ENCODE measurements at places on chromosomes 11 and 22.
A peak's percentile ranks its signal among the peaks of the same experiment; 100 is the strongest.

DNA sequence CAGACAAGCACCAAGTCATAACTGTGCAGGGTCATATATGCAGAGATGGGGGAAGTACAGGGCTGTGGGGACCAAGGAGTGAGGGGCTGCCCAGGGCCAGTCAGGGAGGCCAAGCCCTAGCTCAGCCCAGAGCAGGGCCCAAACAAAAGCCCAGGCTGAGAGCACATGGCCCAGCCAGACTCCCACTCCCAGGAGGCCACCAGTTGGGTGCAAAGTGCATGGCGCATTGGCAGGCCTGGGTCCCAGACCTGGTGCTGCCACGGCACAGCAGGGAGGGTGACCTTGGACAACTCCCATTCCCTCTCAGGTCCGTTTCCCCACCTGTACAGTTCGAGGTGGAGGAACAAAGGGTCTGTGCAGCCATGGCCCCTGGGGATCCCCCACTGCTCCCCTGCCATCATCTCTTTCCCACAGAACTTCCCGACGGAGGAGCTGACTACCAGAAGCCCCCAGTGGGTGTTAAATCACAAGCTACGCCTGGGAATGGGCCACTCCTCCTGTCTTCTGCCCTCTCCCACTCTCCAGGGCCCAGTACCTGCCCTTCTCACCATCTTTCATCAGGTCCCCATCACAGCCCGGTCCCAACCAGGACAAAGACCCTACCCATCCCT lies 608 bp downstream of the NIPSNAP1 start:
- no peak for DNase-seq

GRCh38 chr22:23893945-23894709 lies at the start of gene MIF:
TSS of gene MIF (plus strand) at chr22:23894383. CDS start at chr22:23894475, 92 bp downstream.
- DNase-seq, result peak; percentile 97

DNA sequence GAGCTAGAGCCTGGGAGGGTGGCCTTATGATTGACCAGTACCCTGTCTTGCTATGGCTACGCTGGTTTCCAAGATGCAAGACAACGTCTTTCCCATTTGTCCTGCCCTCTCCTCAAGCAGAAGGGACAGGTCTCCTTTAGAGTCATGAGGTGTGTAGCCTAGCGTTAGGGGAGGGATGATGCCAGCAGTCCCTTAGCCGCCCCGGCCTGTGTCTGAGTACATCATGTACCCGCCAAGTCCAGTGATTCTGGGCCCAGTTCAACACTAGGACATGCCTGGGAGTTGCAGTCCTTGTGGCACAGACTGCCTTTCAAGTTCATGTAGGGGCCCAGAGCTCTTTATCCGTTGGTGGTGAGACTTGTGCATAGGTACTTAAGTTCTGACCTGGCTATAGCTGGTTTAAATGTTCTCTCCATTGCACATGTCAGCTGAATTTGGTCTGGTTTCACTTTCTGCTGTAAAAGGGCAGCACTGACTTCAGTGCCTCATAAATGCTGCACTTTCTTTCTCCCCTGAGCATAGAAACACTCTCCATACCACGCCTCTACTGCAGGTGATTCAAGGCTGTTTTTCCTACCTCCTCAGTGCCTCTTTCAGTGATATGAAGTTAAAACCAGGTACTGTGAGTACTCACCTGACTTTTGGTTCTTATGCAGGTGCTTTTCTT lies 151.1 kb downstream of the METTL15 start:
- no peak for DNase-seq

- DNase-seq, result no peak
These were observed 427.3 kb upstream of the CHORDC1 start for GRCh38 chr11:90650153-90650552.

GRCh38 chr11:17635551-17635938 lies 83.8 kb upstream of the MYOD1 start:
- no peak for DNase-seq

GRCh38 chr11:90661233-90661632 lies 438.4 kb upstream of the CHORDC1 start:
- no peak for DNase-seq

DNA sequence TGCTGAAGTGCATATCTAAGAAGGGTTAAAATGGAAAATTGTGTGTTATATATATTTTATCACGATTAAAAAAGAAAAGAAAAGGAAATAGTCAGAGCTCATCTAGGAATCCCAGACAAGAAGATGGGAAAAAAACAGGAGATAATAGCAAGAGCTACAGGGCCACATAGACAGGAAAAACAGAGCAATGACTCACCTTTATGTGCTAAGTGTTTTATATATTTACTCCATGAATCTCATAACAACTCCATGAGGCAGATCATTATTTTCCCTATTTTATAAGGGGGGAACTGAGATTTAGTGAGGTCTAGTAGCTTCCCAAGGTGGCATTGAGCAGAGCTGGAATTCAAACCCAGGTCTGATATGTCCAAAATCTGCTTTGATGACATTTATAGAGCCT lies 18.1 kb upstream of the ELF5 start:
- no peak for DNase-seq

DNA sequence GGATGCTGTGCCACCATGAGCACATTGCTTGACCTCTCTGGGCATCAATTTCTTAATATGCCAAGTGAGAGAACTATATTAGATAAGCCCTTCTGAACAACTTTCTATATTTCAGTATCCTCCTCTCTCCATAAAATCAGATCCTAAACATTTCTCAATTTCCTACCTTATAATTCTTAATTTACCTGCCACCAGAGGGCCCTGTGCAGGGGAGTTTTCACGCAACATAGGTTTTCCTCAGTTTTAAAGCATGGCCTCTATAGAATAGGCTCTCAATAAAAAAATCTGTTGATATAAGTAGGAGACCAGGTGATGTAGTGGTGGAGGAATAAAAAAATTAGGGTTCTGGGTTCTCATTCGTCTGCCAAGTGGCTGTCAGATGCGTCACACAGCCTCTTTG lies 83.7 kb upstream of the DBX1 start:
- peak; percentile 5 for DNase-seq

DNA sequence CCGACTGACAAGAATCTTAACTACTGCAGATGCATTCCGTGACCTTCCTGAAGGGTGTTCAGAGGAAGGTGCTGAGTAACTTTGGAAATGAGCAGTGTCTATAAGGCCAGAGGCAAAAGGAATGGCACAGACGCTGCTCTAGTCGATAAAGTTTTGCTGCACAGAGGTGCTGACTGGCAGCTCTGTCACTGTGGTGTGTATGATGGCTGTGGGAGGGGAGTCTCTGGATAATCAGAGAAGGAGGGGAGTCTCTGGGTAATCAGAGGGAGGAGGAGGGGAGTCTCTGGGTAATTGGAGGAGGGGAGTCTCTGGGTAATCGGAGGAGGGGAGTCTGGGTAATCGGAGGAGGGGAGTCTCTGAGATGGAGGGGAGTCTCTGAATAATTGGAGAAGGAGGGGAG lies 18.4 kb downstream of the PTDSS2 start:
- no peak for DNase-seq

DNA sequence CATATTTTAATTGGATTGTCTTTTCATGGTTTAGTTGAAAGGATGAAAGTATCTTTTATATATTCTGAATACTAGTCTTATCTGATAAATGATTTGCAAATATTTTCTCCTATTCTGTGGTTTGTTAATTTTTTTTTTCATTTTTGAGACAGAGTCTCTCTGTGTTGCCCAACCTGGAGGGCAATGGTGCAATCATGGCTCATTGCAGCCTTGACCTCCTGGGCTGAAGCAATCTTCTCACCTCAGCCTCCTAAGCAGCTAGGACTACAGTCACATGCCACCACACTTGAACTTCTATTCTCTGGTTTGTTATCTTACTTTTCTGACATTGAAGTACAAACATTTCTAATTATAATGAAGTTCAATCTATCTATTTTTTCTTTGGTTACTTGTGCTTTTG lies 30.0 kb upstream of the FAR1 start:
- peak; percentile 56 for DNase-seq
